ENCODE measurements at places on chromosomes 2 and 18. TPM values are rescaled to one million over a fixed set of nuclear protein-coding genes. Genes with fewer than 3 reads are reported as not detected.

Gene ANKRD62
- polyA plus RNA-seq, result 2.8 TPM

Gene TMEM237
- polyA plus RNA-seq, result 21.3 TPM

Gene GMPPA
- polyA plus RNA-seq, result 19.6 TPM

Gene FBXO11
- polyA plus RNA-seq, result 87.6 TPM

Gene EIF2AK3
- 9.8 TPM for polyA plus RNA-seq

Gene GALNT3
- 45.0 TPM for polyA plus RNA-seq

Gene B4GALT6
- polyA plus RNA-seq, result 12.1 TPM

Gene CDH19
- 1.3 TPM for polyA plus RNA-seq

Gene PLGLB1
- 1.1 TPM for polyA plus RNA-seq

Gene TMEM17
- 7.8 TPM for polyA plus RNA-seq

Gene POTEJ
- polyA plus RNA-seq, result 6.0 TPM

Gene CYP1B1
- polyA plus RNA-seq, result 18.5 TPM

Gene CYTIP
- 3.9 TPM for polyA plus RNA-seq

Gene RNF152
- 2.3 TPM for polyA plus RNA-seq

Gene USP34
- polyA plus RNA-seq, result 92.3 TPM

Gene DRC1
- 67.3 TPM for polyA plus RNA-seq

Gene PROKR1
- 0.36 TPM for polyA plus RNA-seq

Gene GPR35
- 3.1 TPM for polyA plus RNA-seq

Gene LHCGR
- 2.1 TPM for polyA plus RNA-seq

Gene GCC2
- polyA plus RNA-seq, result 5.8 TPM

Gene CCDC85A
- polyA plus RNA-seq, result 0.61 TPM

Gene DNAJC5G
- 65.0 TPM for polyA plus RNA-seq

Gene C18orf63
- 13.7 TPM for polyA plus RNA-seq

Gene HS6ST1
- 58.7 TPM for polyA plus RNA-seq

Gene FAP
- 5.6 TPM for polyA plus RNA-seq

Gene MAP3K19
- 15.1 TPM for polyA plus RNA-seq

Gene STARD6
- polyA plus RNA-seq, result 42.6 TPM

Gene TMEM200C
- 0.92 TPM for polyA plus RNA-seq

Gene TMEM178A
- polyA plus RNA-seq, result 1.9 TPM

Gene PSMA8
- 36.1 TPM for polyA plus RNA-seq

Gene IL1R1
- 49.6 TPM for polyA plus RNA-seq

Gene HAAO
- polyA plus RNA-seq, result 6.0 TPM

Gene WDFY1
- polyA plus RNA-seq, result 29.5 TPM

Gene NYAP2
- polyA plus RNA-seq, result 0.17 TPM

Gene ACP1
- 136 TPM for polyA plus RNA-seq

Gene ALPG
- 0.44 TPM for polyA plus RNA-seq

Gene SNORC
- polyA plus RNA-seq, result 7.3 TPM

Gene UGT1A1
- polyA plus RNA-seq, result 0.34 TPM

Gene REL
- polyA plus RNA-seq, result 4.3 TPM

Gene KHK
- 11.5 TPM for polyA plus RNA-seq

Gene OTOS
- 1.2 TPM for polyA plus RNA-seq

Gene GCKR
- 4.9 TPM for polyA plus RNA-seq

Gene CNRIP1
- 10.5 TPM for polyA plus RNA-seq

Gene TEKT4
- polyA plus RNA-seq, result 25.3 TPM
